ENCODE measurements at places on chromosomes 6 and 20.

DNA sequence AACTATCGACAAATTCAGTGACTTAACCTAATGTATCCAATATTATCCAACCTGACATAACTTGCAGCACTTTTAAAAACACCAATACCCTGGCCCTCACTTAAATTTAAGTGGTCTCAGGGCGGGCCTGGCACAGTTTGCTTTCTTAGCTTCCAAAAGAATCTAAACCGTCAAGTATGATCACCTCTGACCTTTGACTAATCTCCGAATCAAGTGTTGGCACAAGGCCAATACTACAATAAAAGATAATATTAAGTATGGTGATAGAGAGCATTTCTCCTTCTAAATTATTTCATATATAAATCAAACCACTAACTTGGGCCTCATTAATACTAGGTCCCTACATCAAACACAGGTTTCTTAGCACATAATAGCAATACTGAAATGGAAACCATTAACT, 153.0 kb downstream of the PTPRK start:
- DNase-seq: no peak

DNA sequence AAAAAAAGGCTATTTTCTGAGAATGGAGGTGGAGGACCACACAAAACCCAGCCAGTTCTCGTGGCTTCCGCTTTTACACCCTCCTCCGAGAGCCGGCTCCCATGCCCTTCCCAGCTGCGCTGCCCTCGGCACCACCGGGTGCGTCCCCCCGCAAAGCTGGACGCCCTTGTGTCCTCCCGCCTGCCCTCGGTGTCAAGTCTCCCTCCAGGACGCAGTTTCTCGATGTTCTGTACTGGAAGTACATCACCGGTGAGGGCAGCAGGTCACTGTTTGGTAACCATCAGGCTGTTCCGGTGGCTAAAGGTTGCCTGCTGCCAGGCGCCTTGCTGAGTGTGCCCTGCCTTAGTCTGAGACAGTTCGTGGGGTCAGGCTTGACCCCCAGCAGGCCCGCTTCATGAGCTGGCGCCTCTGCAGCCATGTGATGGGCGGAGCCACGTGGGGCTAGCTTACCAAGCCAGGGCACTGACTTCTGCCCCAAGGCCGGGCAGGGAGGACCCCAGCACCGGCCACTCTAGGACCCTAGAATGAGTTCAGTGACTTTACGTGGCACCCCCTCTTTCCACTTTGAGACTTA, 34.6 kb downstream of the RREB1 start:
- no peak for DNase-seq

- no peak for DNase-seq
These were observed 27.4 kb upstream of the PLAGL1 start for GRCh38 chr6:144035416-144035815.

- no peak for DNase-seq
These were observed 114.4 kb downstream of the FOXC1 start for GRCh38 chr6:1724124-1724523.

GRCh38 chr6:17091122-17091521, 10.7 kb upstream of the STMND1 start:
- no peak for DNase-seq

All from activated T-helper 9 cell treated with anti-CD3 and anti-CD28 coated beads, Interleukin-2, amount 50 U/mL, for 16 hours (primary cell).